T-cell (primary cell): ENCODE measurements at places on chromosomes 2 and 18.

DNA sequence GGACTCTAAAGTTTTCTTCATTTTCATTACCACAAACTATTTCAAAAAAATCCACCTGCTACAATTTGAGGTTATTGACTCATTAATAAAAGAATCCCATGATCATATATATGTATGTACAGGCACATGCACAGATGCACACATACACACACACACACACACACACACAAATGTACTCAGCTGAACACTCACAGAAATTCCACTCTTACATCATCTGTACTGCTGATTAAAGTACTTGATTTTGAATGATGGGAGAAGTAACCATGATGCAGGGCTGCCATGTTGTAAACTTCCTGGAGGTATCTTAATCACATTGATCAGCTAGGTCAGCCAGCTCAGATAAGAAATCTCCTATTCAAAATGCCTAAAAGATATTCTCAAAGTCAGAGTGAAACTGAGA, 1313.2 kb upstream of the NRXN1 start:
- no peak for DNase-seq

DNA sequence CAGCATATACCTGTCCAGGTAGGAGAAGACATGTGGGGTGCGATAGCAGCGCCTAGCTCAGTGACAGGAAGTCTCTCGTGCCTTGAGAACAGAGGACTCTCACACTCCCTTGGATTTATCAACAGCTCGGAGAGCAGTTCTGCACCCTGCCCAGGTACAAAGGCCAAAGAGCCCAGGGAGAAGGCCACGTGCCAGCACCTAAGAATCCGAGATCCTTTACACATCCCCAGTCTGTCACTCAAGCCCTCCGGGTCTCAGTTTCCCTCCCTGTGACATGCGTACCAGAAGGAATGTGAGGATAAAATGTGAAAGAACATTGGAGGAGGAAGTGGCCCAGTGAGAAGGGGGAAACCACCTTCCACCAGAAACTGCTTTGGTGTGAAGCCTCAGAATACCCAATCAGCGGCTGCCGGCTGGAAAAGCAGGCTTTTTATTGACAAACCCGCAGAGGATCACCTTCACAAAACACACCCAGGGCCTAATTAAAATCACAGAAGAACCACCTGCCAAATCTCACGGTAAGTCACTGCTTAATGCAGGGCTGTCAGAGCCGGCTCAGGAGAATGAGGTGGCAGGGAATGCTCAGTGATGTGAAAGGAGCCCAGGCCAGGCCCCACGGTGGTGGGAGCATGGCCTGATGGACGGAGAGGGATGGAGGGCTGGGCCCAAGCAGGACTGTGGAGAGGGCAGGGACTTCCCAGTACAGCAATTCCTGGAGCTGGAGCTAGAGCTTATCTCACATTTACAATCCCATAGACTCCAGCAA, 66.3 kb downstream of the MYO5B start:
- DNase-seq: no peak

- DNase-seq: no peak
Observed at GRCh38 chr2:75605770-75606529, 40.6 kb upstream of the MRPL19 start.

DNA sequence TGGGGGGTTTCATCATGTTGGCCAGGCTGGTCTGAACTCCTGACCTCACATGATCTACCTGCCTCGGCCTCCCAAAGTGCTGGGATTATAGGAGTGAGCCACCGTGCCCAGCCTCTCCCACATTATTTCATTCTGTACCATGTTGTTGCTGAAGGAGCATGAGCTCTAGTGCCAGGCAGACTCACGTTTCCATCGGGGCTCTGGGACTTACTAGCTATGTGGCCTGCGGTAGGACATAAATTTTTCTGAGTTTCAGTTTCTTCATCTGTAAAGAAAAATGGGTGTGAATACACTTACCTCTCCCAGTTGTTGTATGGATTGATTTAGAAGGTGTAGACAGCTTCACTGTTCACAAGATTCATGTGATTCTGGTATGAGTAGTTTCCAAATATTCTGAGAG, 30.8 kb upstream of the CCL20 start:
- DNase-seq: no peak

GRCh38 chr2:19073522-19073921, 284.9 kb downstream of the OSR1 start:
- DNase-seq: no peak

GRCh38 chr2:102154364-102154763, 11.8 kb downstream of the IL1R1 start:
- no peak for DNase-seq

GRCh38 chr2:29114946-29115609, at the start of gene CLIP4:
TSS of gene CLIP4 (plus strand) at chr2:29115415. CDS start at chr2:29121389, 5,974 bp downstream.
- DNase-seq: peak; percentile 87
